ENCODE measurements at places on chromosomes 6 and 20.

DNA sequence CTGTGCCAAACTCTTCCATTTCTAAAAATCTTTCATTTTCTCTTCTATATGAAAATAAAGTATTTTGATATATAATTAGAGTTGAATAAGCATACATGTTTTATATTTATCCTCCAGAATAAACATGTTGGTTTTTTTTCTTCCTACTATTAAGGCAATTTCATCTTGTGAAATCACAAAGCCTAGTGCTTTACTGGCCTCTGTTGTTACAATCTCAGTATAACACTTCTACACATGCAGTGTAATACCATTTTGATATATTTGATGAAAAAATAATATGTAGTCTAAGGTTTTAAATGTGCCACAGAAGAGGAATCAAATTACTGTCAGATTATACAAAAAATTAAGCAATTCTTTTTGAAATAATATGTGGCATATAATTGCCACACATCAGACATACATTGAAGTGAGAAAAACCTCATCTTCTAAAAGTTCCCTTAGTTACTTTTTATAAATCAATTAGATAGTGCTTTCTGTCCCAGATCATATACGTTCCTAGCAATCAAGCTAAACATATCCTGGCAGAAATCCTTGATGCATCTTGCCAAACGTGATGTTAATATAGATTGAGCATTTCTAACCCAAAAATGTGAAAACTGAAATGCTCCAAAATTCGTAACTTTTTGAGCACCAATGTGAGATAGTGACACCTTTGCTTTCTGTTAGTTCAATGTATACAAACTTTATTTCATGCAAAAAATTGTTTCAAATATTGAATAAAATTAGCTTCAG is 225.1 kb upstream of the MANEA start:
- no peak for DNase-seq

DNA sequence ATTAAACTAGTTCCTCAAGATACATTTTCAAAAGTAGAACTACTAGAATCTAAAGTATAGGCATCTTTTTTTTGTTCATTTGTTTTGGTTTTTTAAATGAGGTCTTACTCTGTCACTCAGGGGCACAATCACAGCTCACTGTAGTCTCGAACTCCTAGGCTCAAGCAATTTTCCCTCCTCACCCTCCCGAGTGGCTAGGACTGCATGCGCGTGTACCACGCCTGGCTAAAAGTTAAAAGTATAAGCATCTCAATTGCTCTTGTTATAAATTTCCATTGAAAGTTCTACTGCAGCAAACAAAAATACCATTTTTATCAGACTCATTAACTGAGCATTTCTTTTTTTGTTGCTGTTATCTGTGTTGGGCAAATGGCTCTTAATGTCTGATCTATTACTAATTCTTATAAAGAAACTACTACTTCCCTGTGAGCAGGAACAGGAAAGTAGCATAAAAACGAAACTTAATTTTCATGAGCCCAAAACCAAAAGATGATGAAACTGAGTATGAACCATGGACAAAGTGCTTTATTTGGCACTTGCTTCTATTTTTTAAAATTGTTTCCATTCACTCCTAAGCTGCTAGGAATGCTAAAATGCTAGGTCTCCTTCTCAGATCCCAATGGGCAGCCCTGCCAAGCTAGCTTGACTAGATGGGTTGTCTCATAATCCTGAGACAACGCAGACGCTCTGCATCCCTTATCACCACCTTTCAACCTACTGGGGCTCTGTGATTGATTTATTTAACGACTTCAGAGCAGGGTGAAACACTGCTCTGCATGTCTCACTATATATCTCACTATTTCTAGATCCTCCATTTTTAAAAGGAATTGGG is 36.9 kb downstream of the TRPC4AP start:
- DNase-seq, result no peak

- DNase-seq, result no peak
These were observed 28.3 kb upstream of the CSNK2A1 start for GRCh38 chr20:571754-572441.

DNA sequence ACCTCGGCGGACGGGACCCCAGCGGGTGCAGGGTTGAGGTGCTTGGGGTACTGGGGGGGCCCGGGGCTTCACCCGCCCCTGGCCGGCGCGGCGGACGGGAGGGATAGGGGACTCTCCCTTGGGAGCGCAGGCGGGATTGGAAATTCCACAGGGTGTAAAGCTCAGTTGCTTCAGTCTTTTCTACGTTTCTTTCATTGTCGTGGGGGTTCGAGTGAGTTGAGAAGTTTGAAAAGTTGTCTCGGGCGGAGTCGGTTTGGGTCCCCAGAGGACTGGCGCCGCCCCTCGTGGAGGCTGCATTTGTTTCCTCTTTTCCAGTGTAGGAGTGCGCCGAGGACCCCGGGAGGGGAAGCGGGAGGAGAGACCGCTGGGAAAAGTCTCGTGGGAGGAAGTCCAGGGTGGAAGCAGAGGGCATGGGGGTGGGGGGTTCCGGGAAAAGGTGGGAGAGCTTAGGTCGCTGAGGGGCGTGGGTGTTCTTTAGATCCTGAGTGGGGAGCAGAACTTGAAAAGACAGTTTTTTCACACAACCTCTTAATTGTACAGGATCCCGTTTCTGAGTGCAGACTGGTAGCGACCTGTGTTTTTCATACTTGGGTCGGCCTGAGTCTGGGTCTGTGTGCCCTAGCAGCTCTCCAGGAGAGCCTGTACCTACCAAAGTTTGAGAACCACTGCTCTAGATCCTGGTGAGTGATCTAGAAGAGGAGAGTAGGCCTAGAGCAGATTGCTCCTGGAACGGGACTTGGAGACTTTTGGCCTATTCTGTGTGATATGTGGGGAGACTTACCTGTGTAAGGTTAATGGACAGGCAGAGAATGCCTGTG is 495 bp downstream of the FAM83B start:
- no peak for DNase-seq

GRCh38 chr6:52990342-52990741 is 4.7 kb downstream of the GSTA4 start:
- DNase-seq, result no peak

GRCh38 chr6:105537981-105538578 is 135.2 kb upstream of the PREP start:
- DNase-seq, result no peak

DNA sequence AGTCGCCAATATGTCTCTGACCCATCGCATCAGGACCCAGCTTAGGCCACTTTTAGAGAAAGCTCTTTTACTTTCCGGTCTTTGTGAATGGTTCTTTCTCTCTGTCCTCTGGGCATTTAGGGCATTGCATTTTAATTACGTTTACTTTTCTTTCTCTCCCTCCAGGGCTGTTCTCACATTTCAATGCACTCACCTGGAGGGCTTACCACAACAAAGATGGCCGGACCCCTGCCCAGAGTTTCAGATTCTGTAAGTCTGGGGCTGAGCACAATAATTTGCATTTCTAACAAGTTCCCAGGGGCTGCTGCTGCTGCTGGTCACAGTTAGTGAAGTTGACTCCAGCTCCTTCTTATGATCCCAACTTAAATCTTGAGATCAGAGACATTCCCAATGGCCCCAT is 3.0 kb downstream of the ANKRD66 start:
- no peak for DNase-seq

DNA sequence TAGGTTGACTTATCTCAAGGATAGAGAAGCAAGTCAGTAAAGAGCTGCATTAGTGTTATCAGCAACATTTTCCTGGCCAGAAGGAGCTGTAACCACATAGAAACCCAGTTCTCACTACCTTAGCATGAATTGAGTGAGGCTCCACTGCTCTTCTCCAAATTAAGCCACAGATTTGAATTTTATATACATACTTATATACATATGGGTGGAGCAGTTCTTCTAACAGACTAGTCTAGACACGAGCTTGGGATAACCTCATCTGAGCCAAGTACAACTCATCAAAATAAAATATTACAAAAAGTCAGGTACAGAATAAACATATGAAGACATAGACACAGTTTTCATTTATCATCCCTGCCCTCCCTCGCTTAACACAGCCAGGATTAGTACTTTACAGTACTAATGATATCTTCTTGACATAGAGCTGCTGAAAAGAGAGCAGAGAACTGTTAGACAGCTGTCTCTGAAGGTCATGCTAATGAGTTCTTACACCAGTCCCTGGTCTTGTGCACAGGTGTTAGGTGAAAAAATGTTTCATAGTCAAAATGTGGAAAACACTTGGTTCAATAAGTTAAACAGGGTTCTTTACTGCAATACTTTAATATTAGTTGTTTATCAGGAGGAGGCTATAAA is 147.4 kb upstream of the HTR1E start:
- DNase-seq, result no peak

DNA sequence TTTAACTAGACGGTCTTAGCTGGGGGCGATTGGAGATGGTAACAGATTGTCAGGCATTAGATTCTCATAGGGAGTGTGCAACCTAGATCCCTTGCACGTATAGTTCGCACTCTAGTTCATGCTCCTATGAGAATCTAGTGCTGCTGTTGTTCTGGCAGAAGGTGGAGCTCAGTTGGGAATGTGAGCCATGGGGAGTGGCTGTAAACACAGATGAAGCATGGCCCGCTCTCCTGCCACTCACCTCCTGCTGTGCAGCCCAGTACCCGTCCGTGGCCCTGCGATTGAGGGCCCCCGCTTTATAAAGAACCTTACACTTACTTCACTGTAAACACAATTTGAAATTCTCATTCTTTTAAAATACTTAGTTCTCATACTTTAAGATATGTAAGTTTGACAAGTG is 339.4 kb downstream of the CDH26 start:
- DNase-seq, result no peak

- DNase-seq, result peak; percentile 9
These were observed 161.3 kb upstream of the GGTLC1 start for GRCh38 chr20:24149881-24150307.

- DNase-seq, result no peak
These were observed 1.1 kb downstream of the MAPRE1 start for GRCh38 chr20:32820698-32821377.

DNA sequence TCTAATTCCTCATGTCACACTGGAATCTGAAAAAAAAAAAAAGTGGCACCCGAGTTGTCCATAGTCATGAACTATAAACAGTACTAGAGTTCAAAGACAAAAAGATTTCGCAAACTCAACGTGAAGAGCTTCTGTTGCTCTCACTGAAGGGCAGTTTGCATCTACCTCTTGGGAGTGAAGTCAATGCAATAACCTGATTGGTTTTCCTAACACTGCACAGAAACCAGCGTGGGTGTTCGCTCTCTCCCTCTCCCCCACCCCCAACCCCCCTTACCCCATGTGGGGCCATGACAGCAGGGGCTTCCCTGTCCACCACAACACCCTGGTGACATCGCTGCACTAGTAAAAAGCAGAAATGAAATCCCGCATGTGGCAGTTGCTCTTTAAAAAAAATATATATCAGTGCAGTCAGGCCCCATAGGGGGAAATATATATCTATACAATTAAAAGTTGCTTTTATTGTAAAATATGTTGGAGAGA is 66.9 kb downstream of the GMPR start:
- DNase-seq, result peak; percentile 12

Data from erythroblast (primary cell).